ENCODE measurements at places on chromosomes 6 and 20.

GRCh38 chr6:148193063-148193680 lies 149.5 kb upstream of the SASH1 start:
- no peak for DNase-seq

DNA sequence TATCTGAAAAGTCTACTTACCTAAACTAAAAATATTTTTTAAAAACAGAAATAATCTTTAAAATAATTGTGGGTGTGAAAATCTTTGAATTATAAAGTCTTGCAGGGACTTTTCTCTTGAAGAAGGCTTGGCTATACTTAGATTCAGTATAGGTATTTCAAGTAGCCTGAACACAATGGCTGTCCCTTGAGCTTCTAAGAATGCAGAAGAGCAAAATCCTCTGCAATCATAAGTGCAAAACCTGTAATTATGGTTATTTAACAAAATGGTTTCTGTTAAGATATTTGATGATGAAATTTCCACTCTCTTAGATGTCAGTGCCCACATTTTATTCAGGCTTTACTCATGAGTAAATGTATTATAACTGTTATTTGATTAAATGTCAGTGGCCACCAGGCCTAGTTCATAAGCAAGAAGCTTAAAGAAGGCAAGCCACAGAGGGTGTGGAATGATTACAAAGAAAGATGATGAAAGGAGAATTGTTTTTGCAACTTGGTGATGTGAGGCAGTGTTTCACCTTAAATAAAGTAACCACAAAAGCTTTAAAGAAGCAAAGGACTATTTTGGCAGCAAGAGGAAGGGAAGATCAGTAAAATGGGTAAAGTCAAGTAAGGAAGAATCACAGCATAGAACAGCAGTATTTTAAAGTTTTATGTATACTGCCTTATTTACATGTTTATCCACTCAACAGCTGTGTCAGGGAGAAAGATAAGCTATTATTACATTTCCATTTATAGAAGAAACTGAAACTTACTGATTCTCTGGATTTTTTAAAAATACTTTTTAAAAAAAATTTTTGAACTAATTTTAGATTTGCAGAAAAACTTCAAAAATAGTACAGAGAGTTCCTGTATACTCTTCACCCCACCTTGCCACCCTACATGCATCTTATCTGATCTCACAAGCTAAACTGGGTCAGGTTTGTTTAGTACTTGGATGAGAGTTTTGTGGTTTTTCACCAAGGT lies 351.2 kb upstream of the RUNX2 start:
- DNase-seq, result no peak

DNA sequence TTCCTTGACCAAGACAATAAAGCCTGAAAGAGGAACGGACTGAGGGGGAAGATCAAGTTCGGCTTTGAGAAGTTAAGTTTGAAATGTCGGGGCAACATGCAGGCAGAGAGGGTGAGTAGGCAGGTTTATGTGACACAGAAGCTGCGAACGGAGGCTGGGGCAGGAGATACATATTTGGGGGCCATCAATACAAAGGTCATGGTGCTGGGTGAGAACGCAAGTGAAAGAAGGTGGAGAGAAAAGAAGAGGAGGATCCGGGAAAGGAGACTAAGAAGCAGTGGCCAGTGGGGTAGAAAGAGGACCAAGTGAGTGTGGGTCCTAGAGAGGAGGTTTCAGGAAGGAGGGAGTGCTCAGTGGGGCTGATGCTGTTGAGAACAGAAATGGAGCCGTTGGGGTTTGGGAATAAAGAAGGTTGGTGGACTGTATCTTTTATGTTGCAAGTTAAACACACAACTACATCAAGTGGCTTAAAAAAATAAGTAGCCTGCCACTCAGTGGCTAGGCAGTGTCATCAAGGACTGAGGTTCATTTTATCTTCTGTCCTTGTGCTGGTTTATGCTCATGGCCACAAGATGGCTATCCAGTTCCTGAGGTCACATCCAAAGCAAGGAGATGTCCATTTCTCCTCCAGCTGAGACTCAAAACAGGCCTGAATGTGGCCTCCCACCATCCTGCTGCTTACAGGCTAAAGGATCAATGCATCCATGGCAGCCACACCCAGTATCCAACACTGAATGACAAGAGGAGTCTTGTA lies 1.7 kb upstream of the BLCAP start:
- no peak for DNase-seq

DNA sequence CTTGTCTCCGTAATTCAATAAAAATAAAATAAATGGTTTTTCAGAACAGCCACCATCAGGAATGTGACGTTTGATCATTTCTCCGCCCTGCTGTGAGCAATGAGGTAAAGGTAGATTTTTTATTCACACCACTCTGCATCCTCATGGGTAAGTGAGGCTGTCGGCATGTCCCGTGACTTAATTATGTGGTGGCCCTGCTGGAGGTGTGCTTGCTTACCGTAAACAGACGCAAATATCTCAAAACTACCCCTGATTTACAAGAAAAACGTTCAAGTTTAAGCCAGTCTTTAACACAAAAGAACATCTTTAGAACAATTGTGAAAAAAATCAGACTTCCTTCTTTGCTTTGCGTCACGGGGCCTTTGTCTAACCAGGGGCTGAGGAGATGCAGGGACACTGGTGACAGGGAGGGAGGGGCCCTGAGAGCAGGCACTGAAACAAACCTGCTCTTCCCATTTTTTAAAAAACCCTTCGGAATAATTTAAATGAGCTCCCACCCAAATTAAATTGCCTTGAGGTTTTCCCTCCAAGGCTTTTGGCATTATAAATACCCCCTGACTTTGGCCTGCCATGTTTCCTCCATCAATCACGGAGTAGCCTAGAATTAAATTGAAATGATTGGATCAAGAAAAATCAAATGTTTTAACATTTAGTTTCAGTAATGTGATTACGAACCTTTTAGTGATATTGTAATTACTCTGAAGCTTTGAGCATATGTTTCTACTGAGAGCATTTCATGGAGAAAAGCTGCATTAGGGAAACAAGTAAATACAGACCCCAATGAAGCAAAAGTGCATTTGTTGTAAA lies 13.4 kb downstream of the PRKN start:
- DNase-seq, result no peak

DNA sequence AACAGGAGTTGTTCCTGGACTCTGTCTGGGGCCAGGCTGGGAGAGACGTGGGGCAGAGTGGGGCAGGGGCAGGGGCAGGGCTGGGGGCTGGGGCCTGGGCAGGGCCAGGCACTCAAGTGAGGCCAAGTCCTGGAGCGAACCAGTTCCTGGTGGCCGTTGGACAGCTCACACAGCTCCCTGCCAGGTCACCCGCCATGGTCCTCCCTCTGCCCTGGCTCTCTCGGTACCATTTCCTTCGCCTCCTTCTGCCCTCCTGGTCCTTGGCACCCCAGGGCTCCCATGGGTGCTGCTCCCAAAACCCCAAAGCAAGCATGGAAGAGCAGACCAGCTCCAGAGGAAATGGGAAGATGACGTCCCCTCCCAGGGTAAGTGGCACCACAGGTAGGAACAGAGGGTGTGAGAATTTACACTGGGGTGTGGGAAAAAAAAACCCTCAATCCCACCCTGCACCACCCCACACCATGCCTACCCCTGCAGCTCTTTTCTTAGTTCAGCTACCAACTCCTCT lies at the start of gene MCCD1:
TSS of gene MCCD1 (plus strand) at position 142 of the 508 bp plus-strand sequence. CDS start at position 195, 53 bp downstream.
- DNase-seq, result no peak

DNA sequence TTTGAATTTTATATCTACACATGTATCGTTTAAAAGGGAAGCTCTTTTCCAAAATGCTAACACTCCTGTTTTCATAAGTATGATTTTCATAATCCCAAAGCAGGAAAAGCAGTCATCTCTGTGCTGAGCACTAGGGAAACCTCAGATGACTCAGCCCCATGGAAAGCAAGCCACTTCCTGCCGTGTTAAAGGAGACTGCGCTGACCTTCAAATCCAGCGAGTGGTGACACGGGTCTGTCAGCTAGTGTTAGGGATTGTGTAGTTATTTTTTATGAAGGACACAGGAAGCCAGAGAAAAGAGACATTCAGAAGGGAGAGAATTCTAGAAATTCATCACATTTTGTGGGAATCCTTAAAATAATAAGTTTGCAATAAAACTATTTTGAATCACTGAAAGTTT lies 57.0 kb upstream of the CD93 start:
- DNase-seq, result no peak

DNA sequence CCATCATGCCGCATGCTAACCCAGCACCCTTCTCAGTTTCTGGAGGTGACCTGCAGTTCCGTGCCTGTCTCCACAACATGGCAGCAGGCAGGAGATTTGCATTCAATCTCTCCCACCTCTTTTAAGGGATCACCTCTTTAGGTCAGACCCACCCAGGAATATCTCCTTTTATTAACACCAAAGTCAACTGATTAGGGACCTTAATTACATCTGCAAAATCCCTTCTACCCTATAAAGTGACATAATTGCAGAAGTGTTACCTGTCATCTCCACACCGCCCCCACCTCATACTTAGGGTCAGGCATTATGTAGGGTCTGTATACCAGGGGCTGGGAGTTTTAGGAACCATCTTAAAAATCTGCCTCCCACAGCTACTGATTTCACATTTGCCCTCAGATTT lies 267.5 kb downstream of the TMEM242 start:
- DNase-seq, result no peak

- DNase-seq, result no peak
Measured at GRCh38 chr20:19430641-19431315, 218.3 kb downstream of the SLC24A3 start.

- no peak for DNase-seq
Measured at GRCh38 chr6:15213838-15214400, 31.9 kb upstream of the JARID2 start.

GRCh38 chr6:6590530-6590929 lies 2.0 kb downstream of the LY86 start:
- no peak for DNase-seq

Data from esophagus squamous epithelium (tissue), 5 donors.